Activated CD4-positive, alpha-beta T cell treated with anti-CD3 and anti-CD28 coated beads, Interleukin-2, amount 10 ng/mL, durations not matched to agents 7 days and 5 days (primary cell): ENCODE measurements at places on chromosomes 2 and 18.

DNA sequence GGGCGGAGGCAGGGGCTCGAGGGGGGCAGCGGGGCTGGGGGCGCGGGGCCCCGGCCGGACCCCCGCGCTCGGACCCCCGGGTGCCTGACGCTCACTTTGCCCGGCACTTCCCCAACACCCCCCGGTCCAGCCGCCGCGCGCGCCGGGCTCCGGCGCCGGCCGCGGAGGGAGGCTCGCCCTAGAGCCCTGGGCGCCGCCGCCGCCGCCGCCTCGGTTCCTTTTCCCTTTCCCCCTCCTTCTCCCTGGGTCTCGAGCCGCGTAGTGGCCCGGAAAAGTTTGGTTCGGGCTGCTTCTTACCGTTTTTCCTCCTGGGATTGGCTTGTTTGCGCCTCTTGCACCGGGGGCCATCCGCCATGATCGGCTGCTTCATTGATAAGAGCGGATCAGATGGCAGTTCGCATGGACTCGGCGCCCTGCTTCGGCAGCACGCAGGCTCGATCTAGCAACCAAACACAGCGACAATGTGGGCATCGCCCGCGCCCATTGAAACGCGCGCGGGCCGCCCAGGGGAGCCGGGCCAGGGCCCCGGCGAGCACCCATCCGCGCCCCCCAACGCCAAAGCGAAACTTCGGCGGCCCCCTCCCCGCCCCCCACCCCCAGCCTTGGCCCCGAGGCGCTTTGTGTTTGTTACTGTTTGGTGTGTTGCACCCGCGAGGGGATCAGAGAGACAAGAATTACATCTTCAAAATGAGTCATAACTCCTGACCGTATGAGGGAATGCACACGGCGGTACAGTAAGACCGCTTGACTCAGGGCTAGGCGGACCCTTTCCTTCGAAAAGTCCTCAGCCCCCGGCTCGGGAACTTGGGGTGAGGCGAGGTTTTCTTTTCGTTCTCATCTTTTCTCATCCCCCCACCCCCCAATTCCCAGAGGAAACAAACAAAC is 2.7 kb downstream of the ZEB2 start:
- peak; percentile 54 for DNase-seq

DNA sequence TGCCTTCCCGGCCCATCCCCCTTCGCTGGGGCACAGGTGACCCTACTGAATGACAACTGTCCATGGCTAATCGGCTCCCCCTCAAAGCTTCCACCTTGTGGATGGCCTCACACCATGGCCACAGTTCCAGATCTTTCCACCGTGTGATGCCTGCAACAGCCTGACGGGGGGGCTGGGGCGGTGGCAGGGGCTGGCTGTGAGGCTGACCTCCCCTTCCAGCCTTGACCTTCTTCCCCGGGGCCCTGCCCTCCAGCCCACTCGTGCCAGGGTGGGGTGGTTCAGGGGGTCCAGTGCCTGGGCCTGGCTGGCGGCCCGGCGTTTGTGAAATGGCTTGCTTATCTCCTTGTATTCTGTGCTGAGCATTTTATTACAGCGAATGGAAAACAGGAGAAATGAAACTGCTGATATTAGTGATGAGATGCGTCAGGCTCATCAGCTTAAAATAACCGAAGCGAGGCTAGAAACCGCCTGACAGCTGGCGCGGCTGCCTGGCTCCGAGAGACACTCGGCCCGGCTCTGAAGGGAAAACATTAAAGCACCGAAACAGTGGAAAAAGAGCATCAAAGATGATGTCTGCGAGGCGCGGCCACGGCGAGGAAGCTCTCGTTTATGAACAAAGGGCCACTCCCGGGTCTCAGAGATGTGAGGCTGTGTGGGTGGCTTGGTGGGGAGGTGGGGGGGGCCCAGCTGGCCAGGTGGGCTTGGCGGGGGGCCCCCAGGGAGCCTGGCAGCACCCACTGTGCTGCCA is 916 bp upstream of the PDCD1 start:
- DNase-seq: peak; percentile 56

GRCh38 chr2:70005752-70006446 is 44.5 kb upstream of the ASPRV1 start:
- no peak for DNase-seq

DNA sequence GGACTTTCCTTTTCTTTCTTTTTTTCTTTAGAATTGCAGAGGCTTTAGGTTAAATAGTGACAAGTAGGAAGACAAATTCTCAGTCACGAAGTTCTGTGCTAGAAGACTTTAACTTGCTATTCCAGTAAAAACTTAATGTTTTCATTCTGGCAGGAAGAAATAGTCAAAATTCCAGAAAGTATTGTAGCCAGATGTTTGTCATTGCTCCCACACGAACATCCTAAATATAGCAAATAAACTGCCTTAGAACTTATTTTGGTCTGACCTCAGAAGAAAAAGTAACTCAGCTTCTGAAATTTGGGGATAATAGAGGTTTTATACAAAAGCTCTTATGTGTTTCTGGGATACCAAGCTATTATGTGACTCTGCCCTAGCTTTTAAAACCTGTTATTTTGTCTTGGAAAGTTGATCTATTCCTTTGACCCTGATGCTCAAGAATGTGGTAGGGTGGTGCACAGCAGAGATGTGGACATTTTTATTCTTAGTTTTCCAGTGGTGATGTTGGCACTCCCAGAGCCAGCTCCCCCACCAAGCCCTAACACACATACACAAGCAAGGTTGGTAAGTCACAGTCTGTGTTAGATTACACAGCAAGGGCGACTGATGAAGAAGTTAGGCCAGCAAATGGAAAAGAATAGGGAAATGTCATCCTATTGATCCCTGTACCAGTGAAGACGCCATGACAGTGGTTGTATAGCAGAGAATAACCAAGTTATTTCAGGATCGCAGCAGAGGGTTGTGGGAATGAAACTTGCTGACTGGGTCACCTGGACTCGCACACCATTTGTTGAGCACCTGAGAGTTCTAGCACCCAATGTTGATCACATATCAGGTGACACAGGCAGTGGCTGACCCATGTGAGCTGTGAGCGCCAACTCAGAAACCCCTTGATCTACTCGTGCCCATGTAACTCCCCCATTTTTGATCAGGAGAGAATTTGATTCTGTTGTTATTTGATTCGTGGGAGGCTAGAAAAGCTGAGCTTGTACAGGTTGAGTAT is 23.7 kb downstream of the FARP2 start:
- no peak for DNase-seq

GRCh38 chr18:23994361-23994902 is 20.1 kb upstream of the TTC39C start:
- DNase-seq: no peak

DNA sequence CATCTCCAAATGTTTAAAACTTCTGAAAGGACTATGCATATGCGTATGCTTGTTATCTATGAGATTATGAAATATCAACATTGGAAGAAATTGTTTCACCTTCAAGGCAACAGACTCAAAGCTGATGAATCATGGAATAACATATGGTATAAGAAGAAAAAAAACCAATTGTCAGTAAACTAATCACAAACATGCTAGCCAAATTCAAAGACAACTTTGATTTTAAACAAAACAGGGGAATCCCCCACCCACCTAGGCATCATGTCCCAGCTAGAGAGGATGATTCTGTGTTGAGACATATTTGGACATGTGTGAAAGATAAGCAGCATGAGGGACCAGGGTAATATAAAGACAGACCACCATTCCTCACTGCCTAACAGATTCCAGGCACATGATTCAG is 147.7 kb downstream of the WDPCP start:
- DNase-seq: no peak

DNA sequence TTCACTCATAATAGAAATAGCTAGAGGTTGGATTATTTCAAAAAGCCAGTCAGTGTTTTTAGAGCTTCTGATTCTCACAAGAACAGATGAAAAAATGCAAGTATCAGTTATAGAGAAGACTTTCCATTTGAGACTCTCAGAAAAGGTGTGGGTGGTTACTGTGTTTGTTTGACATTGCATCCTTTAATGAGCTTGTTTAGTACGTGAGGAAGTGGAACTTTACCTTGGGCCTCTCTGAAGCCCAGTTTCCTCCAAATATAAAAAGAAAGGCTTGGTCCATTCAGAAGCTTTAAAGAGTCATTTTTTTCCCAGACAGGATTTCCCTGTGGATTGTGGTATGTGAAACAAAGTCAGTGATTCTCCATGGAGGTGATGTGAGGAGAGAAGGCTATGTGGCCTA is 89.9 kb upstream of the RANBP2 start:
- no peak for DNase-seq

- DNase-seq: no peak
Observed at GRCh38 chr2:40298026-40298425, 153.9 kb downstream of the SLC8A1 start.

DNA sequence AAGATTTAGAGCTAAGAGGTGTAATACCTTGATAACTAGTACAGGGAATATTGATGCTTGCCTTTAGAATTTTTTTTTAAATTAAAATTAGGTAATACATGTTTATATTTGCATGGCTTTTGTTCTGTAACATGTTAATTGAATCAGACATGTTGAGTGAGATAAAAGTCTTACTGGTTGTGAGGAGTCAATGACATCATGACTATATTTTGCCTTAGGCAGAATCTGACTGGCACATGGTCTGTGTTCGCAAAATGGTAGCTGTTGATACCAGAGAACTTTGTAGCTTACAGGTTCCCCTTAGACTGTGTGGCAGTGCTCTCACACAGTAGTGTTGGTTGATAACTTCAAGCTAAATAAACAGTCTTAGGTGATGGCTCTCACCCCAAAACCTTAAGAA is 199.7 kb downstream of the PTPRM start:
- DNase-seq: no peak

GRCh38 chr2:9668687-9669345 is 38.0 kb upstream of the YWHAQ start:
- no peak for DNase-seq

- DNase-seq: no peak
Observed at GRCh38 chr2:127626175-127626574, 19.8 kb upstream of the GPR17 start.

- no peak for DNase-seq
Observed at GRCh38 chr2:183244300-183244844, 120.1 kb downstream of the NUP35 start.

- no peak for DNase-seq
Observed at GRCh38 chr2:16621316-16621715, 44.3 kb downstream of the CYRIA start.

- DNase-seq: no peak
Observed at GRCh38 chr2:129645335-129645734, 334.1 kb upstream of the RAB6C start.

DNA sequence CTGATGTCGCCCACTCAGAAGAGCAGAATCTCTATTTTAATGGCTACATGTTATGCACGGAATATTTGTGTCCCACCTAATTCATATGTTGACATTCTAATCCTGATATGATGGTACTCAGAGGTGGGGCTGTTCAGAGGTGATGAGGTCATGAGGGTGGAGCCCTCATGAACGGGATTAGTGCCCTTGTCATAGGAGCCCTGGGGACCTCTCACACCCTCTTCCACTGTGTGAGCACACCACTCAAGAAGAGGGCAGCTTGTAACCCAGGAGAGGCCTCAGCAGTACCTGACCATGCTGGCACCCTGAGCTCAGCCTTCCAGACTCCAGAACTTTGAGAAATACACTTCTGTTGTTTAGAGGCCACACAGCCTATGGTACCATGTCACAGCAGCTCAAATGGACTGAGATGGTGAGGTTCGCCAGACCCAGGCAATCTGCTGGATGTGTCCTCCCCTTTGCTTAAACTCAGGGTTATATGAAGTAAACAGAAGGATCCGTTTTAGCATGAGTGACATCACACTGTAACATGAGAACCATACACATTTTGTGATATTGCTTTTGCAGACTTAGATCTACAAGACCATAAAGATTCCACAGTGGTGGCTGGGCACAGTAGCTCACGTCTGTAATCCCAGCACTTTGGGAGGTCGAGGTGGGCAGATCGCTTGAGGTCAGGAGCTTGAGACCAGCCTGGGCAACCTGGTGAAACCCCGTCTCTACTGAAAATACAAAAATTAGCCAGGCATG is 48.7 kb downstream of the ATOH8 start:
- no peak for DNase-seq

GRCh38 chr2:120565929-120566328 is 169.7 kb upstream of the GLI2 start:
- DNase-seq: no peak

GRCh38 chr2:157890969-157891642 is 15.0 kb upstream of the ACVR1 start:
- DNase-seq: no peak

DNA sequence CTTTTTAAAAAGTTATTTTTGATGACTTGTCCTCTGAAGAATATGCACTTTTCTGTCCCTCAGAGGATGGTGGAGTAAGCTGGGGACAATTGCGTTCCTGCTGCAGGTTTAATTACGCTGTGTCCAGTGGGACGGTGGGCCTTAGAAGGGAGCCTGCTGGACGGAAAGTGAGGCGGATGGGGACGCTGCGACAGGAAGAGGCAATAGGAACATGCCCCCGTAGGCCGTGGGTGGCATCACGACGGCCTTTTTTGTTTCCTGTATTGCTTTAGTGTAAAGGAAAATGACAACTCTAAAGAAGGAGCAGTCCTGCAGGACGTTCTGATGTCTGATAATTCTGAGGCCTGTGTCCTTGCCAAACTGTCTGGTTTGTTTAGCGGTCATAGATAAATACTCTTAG is 121.6 kb downstream of the NFATC1 start:
- peak; percentile 53 for DNase-seq

DNA sequence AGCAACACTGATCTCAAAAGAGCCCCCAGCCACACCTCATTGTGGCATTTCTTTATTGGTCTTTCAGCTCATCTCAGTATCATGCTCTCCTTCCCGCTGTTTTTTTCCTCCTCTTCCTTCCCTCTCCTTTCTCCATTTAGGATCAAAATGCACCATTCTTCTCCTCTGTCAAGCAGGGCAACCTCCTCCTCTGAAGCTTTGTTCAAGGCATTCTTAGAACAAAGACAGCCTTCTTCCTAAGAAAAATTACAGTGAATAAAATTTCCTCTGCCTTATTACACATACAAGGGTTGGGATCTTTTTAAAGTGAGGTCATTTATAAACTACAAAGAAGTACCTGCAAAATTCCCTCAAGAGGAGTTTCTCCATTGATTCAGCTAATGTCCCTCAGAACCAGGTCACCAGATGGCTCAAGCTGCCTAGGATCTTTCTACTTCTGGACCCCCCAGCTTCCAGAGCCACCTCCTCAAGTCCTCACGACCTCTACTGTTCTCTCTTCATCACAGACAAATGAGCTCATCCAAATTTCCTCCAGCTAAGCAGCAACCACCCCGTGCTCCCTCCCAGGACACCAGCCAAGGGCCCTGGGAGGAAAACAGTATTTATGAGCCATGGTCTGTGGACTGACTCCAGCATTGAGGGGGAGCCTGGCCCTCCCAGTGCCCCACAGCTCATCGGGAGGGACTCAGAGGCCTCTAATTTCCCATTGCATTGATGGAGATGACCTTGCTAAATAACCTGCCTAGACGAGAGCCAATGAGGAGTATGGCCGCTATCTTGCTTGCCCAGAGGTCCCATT is 18.0 kb downstream of the SFXN5 start:
- no peak for DNase-seq

DNA sequence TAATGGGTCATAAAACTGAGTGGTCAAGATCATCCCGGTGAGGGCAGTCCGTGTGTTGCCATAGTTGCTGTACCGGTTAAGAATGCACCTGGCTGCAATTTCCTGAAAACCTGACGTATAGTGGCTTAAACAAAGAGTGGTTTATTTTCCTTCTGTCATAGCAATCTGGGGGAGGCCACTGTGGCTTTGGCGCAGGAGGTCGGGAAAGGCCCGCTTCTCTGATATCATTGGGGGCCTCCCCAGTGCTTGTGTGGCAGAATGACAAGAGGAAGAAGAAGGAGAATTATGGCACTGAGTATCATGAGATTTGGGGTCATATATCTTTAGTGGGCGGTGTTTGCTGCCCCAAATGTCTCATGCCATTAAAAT is 4.4 kb downstream of the C2orf92 start:
- DNase-seq: no peak
